ENCODE measurements at places on chromosomes 7 and 10.
A peak's percentile ranks its signal among the peaks of the same experiment; 100 is the strongest.

DNA sequence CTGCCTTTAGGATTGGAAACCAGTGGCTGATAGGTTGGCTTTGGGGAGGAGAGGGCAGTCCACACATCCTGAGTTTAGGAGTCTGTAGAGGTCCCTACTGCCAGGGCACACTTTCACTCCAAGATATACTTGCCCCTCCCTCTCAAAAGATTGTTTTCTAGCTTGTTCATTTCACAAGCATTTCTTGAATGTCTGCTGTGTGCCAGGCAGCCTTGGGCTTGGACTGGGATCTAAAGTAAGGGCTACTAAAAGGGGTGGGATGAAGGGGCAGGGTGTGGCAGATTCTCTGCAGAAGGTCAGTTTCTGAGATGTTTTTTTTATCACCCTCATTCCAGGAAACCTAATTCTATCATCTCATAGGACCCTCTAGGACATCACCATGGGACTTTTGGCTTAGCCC is 272.4 kb downstream of the SKAP2 start:
- DNase-seq, result no peak

GRCh38 chr7:56105508-56105907 is 768 bp downstream of the CHCHD2 start:
- no peak for DNase-seq

DNA sequence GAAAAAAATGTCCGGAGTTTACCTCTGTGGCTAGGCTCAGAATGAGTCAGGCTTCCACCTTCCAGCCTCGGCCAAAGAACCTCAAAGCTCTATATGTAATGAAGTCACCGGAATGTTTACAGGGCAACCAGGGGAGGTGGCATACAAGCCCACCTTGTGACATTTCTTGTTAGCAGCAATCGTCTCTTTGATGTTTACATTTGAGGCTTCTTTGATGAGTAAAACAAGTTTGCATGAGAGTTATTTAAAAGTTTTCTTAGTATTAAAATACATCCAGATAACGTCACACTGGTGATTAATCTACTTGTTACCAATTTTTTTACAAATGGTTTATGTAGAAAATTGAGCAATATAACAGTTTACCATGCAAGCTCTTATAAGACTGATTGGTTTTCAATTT is 133.1 kb upstream of the ADAM12 start:
- no peak for DNase-seq

- no peak for DNase-seq
These were observed 141.7 kb downstream of the SORCS1 start for GRCh38 chr10:107022600-107023354.

GRCh38 chr7:105975770-105976417 is 12.8 kb downstream of the CDHR3 start:
- DNase-seq, result no peak

GRCh38 chr7:143374561-143374960 is 6.6 kb upstream of the ZYX start:
- DNase-seq, result no peak

DNA sequence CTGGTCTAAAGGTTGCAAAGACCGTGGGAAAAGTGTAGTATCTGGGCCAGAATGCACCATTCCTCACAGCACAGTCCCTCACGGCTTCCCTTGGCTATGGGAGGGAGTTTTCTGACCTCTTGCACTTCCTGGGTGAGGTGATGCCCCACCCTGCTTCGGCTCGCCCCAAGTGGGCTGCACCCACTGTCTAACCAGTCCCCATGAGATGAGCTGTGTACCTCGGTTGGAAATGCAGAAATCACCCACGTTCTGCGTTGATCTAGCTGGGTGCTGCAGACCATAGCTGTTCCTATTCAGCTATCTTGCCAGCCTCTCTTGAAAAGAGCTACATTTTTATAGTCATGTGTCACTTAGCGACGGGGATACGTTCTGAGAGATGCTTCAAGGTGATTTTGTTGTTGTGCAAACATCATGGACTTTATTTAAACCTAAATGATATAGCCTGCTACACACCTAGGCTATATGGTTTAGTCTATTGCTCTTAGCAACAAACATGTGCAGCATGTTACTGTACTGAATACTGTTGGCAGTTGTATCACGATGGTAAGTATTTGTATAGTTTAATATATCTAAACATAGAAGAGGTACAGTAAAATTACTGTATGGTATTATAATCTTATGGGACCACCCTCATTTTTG is 120.0 kb downstream of the PPP1R9A start:
- DNase-seq, result no peak

DNA sequence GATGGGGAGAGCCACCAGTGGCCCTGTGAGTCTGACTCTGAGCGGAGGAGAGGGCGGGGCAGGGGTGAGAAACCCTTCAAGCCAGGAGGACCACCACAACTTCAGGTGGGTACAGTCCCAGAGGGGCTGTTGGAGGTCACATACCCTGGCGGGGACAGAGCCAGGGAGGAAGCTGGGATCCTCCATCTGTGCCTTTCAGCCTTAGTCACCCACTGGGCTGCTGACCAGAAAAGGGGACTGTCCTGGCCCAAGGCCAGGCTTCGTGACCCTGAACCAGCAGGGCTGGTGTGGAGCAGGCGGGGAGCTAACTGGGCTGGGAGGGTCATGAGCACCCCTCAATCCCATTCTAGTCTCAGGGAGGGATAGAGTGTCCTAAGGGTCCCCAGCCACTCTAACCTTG is 1.5 kb upstream of the CALHM3 start:
- DNase-seq, result no peak

- DNase-seq, result no peak
These were observed 267.2 kb upstream of the MGMT start for GRCh38 chr10:129199826-129200225.

- no peak for DNase-seq
These were observed 904.6 kb upstream of the LRRN3 start for GRCh38 chr7:110186334-110186733.

GRCh38 chr7:87886875-87887274 is 10.6 kb downstream of the DBF4 start:
- DNase-seq, result no peak

DNA sequence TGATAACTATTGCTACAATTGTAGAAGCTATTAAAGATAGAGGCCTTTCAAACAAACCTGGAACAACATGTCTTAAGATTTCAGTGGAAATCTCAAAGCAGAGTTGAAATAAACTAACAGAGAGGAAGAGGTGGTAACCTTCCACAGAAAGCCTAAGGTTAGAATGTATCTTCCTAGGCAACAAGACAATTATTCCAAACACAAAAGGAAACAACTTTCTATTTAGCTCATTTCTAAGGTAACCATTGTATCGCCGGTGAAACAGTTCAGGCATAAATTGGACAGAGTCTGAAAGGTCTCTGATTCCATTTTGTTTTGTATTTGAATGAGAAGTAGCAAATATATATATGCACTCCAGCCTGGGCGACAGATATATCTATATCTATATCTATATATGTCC is 30.7 kb upstream of the HYCC1 start:
- DNase-seq, result no peak

DNA sequence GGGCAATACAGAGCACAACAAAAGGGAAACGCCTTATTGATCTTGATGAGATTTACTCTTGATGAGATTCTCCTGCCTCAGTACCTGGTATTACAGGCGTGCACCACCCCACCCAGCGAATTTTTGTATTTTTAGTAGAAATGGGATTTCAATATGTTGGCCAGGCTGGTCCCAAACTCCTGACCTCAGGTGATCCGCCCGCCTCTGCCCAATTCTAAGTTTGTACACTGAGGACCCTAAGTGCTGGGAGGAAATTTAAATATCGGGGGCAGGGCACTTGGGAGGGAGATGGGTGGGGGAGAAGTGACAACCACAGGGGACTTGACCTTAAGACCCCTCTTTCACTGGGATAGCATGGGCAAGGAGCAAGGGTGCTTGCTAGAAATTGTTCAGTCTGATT is 14.1 kb downstream of the HNRNPF start:
- DNase-seq, result no peak

GRCh38 chr10:21944727-21945386 is 58.7 kb downstream of the DNAJC1 start:
- no peak for DNase-seq

GRCh38 chr10:96306516-96306915 is 2.3 kb downstream of the DNTT start:
- DNase-seq, result peak; percentile 1

DNA sequence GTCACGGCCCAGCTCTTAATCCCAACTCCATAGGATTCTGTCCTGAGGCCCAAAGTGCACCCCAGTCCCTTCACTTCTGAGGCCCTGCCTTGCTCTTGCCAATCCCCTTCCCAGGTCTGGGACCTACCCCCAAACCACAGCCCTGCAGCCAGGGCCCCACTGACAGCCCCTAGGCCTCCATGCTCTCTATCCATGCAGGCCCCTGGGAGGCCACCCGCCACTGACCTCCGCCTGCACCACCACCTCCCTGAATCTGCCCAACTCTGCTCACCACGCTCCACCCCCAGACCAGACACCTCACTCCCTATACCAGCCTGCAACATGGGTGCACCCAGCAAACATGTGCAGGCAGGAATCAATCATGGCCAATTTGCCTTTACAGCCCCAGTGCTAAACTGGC is 10.2 kb downstream of the SLIT1 start:
- no peak for DNase-seq

DNA sequence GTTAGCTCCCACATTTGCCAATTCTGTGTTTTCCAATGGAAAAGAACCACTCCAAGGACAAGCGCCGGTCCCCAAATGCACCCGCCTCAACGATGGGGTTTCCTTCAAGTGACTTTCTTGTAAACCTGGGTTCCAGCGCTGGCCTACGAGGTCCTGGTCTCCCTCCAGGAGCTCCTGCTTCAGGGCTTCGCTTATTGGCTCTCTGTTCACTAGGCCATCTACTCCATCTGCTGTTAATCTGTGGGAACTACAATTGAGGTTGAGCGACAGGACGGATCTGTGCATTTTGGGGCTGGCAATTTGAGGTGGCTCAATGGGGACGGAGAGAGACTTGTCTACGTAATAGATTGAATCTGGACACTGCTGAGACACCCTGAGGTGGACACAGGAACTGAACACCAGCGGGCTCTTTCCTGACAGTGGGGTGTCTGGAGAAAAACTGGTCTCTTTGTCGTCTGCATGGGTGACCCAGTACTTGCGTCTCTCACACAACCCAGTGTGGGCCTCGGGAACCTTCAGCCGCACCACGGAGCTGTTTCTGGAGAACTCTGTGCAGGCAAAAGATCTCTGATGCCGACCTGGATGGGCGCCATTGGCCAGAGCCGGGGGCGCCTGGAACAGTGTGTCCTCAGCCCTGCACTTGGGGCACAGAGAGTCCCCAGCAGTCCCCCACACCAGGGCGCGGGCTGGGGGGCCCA is 115.9 kb upstream of the ADAM12 start:
- DNase-seq, result no peak

DNA sequence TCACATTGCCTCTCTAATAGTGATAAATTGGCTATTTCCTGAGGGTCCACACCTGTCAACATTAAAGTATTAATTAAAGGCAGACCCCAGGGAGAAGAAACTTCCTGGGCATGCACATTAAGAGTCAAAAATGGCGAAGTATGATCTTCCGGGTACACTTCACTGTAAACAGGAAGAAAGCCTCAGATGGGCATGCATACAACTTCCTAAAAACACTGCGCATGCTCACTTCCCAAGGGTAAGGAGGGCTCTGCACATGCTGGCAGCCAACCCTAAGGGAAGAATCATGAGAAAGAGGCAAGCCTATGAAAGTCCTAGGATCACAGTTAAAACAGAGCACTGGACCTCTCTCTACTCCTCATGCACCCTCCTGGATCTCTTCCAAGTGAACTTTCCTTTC is 80.1 kb upstream of the IMMP2L start:
- no peak for DNase-seq

DNA sequence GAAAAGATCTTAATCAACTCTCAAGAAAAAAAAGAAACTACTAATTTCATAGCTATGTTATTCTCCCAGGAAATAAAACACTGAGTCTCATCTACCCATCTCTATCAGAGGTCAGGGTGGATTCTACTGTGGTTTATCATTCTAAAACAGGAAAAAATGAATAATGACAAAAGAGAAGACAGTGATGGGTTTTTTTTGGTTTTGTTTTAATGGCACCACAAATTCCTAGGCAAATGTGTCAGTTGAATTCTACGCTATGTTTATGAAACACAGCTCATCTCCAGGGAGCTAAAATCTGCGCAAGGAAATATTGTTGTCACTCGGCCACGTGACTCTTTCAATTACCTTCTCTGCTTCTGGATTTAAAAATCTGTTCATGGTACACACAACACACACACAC is 393.4 kb upstream of the SORCS1 start:
- DNase-seq, result no peak

DNA sequence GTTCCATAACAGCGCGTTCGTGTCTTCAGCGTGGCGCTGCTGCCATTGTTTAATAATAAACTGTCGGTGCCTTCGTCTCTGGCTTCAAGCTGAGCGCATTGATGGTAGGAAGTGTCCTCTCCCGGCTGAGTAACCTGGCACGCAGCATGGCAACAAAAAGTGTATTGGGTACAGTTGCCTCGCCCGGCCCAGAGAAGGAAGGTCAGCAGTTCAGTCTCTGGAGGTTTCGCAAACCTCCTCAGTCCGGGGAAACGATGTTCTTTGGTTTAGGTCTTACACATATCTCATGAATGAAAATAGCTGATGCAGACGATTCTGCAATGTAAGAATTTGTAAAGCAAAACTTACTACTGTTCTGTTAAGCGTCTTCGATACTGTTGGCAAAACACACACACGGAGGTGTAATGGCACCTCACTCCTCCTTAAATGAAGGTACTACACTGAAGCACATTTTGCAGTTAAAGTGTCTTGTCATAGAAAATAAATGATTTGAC is 739 bp upstream of the CCDC186 start:
- no peak for DNase-seq

DNA sequence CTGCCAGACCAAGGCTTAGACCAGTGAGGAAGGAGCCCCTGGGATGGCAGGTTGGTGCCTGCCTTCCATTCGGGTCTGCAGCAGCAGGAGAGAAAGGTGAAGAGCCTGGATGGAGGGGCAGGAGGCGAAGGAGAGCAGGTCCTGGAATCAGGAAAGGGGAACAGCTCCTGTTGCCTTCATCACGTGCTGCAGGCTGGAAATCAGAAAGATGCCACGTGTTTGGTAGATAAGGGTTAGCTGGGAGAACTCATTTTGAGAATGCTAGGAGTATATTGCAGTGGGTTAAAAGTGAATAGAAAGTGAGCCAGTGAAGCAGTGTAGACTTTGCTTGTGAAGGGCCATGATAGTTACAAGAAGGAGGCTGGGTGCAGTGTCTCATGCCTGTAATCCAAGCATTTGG is 371.8 kb downstream of the PAXIP1 start:
- DNase-seq, result no peak

GRCh38 chr10:131573707-131574106 is 262.2 kb upstream of the TCERG1L start:
- DNase-seq, result no peak

DNA sequence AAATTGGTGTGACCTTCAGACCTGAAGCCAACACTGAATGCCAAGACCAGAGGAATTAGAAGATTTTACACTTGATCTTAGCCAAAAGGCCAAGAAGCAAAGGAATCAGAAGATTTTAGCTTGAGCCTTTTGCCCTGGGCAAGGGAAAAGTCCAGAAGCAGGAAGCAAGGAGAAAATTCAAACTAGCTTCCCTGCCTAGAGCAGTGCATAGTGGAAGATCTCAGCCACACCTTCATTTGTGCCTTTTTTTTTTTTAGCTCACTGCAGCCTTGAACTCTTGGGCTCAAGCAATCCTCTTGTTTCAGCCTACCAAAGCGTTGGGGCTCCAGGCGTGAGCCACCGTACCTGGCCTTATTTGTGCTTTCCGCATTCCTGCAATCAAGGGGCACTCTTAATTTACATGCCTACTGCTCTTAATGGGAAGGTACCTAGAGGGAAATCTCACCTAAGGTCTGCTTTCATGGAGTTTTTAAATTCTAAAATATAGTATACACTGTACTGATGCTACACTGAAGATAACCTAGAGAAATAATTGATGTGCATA is 8.3 kb upstream of the PIP4K2A start:
- DNase-seq, result no peak

GRCh38 chr7:98514211-98515031 is 102.7 kb upstream of the NPTX2 start:
- no peak for DNase-seq
